NCI-H774 (cell line): ENCODE measurements at places on chromosomes 6 and 20.

DNA sequence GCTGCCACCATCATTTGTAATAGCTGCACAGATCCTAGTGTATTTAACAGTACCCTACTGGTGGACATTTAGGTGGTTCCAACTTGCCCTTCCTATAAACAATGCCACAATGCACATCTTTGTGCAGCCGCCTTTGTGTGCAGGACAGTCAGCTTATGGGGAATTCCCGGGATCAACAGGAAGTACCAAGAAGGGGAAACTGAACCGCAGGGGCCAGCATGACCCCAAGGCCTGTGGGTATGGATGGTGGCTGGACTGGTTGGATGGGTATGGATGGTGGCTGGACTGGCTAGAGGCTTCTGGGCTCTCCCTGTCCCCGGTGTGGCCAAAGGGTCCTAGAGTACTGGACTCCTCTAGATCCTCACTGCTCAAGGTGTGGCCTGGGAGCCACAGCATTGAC lies 46.7 kb downstream of the CEBPB start:
- no peak for DNase-seq

DNA sequence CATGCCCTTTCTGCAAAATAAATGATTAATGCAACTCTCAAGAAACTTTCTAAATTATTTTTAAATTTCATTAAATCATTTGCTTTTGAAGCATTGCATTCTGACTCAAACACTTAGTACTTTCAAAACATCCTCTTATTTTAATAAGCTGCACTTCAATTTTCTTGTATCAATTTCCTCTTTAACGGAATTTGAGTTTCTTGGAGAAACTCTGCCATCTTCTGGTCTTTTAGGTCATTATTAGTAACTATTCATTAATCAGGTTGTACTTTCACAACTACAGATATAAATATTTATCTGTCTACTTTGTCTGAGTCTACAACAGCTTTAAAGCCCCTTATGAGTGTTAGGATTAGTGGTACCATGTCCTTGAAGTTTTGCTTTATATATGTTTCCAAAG lies 30.2 kb downstream of the TMX4 start:
- DNase-seq: no peak

DNA sequence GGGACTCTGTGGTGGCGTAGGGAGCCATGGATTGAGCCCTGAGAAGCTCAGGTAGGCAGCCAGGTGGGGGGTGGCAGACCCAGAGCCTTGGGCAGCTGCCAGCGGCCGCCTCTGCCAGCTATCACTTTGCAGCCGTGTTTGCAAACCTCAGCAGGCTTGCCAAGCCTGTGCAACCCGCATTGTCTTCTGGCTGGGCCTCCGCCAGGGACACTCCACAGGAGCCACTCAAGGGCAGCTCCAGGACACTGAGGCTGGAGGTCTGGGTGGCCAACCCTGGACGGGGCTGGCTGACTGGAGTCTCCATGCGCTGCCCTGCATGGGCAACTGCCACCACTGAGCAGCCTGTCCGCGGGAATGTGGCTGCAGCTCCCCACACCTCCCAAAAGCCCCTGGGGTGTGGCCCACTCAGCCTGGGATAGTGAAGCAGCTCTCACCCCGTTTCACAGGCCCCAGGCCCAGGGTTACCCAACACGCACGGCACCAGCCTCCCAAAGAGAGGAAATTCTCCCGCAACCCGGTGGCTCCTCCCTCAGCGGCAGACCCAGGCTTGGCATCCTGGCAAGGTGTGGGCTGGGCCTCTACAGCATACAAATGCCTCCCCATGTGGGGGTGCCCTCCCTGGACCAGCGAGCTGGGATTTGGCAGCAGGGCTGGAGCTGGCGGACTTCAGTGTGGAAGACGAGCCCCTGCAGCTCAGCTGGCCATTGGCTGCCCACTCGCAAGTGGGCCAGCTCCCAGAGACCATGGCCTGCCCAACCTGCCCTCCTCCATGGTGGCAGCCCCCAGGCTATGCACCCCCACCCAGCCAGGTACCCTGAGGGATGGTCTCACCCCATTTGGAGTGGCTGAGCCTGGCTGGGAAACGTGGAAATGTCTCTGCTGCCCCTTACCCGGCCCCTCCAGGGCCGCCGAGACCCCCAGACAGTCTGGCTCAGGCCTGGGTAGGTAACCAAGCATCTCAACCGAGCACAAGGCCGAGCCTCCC lies 2.9 kb downstream of the CHRNA4 start:
- peak; percentile 74 for DNase-seq

- DNase-seq: no peak
These were observed 47.2 kb downstream of the ADGRF1 start for GRCh38 chr6:46994933-46995332.

DNA sequence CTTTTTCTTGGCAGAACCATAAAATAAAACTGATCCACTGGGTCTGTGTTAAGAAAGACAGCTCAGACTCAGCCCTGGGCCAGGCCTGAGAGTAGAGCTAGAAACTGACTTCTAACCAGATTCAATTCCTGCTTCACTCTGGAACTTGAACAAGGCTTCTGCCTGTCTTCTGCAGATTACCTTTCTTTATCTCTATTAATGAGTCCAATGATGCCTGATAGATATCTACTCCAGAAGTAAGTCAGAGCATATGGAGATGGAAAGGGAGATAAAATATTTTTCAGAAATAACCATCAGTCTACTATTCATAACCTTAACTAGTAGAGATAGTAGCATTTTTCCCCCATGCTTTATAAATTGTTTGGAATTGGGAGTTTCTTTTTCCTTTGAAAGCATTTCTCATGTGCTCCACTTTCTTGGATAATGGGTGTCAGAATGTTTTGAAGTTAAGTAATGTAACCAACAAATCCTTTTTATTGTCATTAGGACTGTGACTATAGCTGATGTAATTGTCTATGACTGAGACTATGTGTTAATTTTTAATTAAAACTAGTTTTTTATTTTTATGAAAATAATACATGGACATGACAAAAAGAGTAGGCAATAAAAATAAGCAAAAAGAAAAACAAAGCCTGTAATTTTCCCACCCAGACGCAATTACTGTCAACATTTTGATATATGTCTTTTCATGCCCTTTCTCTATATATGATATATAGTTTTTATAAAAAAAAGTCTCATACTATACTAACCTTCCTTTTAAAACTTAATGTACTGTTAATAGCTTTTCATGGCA lies 7.2 kb downstream of the SOBP start:
- no peak for DNase-seq

GRCh38 chr6:160121558-160121957 lies at the start of gene SLC22A1:
SLC22A1 (plus strand) TSS chr6:160121815; CDS start chr6:160121936, 121 bp downstream.
- DNase-seq: no peak

GRCh38 chr6:119250036-119250435 lies 99.5 kb downstream of the MAN1A1 start:
- DNase-seq: no peak

GRCh38 chr6:36593569-36594028 lies 563 bp upstream of the SRSF3 start:
- DNase-seq: peak; percentile 66

GRCh38 chr6:150229436-150230163 lies 86.8 kb downstream of the PPP1R14C start:
- DNase-seq: no peak

DNA sequence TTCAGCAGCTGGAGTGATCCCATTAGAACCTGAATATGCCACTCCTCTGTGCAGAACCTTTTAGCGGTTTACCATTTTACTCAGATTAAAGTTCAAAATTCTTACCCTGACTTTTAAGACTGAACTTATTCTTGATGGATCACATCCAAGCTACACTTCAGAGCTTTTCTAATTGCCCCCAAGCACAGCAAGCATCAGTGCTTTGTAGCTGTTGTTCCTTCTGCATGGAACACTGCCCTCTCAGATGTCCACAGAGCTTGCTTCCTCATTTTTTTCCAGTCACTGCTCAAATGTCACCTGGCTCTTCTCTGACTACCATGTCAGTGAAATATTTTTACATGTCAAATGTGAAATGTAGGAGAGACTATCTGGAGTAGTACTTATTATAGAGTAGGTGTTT lies 1.6 kb upstream of the SLC35B3 start:
- no peak for DNase-seq

DNA sequence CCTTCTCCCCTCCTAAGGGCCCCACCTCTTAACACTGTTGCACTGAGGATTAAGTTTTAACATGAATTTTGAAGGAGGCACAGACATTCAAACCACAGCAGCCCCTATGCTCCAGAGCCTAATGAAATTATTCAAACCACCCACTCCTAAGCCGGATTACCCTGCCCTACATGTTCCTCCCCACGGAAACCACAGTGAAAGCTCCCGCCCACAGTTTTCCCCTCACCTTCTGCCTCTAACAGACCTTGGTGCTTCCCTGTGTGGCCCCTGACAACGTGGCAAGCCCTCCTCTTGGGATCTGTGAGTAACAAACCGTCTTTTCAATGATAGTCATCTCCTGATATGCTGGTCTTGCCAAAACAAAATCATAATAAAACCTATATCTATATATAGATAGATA lies 74.8 kb downstream of the RIN2 start:
- no peak for DNase-seq

GRCh38 chr6:108872141-108872557 lies 23.9 kb downstream of the ARMC2 start:
- DNase-seq: no peak

GRCh38 chr6:130365166-130366106 lies at the start of gene TMEM200A:
TMEM200A (plus strand) TSS chr6:130366017; CDS start chr6:130440423, 74,406 bp downstream.
- no peak for DNase-seq

GRCh38 chr6:84866715-84867114 lies 102.3 kb upstream of the TBX18 start:
- DNase-seq: no peak

GRCh38 chr6:154874773-154875592 lies 120.1 kb upstream of the TIAM2 start:
- DNase-seq: no peak

- no peak for DNase-seq
These were observed 151.2 kb downstream of the ELOVL4 start for GRCh38 chr6:79796197-79796596.

DNA sequence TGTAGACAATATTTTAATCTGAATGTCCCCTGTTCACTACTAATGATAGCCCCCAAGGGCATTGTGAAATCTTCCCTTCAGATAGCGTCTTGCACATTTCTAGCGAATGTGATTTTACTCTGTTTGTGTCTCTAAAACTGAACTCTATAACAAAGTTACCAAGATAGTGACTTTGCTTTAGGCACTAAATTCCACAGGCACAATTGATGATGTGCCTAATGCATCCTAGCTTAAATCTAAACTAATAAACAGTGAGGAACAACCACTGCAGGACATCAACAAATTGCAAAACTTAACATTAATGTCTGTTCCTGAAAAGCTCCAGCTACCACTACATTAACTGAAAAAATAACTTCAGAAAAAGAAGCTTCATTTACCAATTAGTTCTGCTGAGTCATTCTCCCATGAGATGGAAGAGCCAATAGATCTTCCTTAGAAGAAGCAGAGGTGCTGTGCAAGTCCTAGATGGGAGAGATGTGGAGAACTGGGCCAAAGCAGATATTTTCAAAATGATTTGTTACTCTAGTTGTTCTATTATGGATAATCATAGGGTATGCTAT lies 1065.0 kb downstream of the EPHA7 start:
- DNase-seq: no peak

DNA sequence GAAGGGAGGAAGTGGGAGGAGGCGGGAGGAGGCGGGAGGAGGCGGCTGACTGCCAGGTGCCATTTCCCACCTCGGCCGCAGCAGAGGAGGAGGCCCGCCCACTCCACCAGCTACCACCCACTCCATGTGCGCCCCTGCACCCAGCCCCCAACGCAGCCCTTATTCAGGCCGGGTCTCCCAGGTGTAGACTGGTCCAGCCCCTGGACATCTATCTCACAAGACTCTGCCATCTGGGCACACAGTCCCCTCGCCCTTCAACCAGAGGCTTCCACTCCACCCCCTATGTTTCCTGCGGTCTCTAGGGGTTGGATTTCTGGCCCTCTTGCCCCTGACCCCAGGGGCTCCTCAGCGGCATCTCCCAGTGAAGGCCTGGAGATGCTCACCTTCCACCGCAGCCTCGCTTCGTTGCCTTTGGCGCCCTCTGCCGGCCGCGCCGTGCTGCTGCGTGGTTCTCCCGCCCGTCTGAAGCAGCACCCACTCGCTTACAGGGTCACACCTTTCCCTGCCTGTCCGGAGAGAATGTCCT lies 32.6 kb upstream of the FAM83D start:
- peak; percentile 46 for DNase-seq

- no peak for DNase-seq
These were observed 24.7 kb downstream of the RBCK1 start for GRCh38 chr20:432677-433299.

- no peak for DNase-seq
These were observed 382.1 kb upstream of the TSHZ2 start for GRCh38 chr20:52590100-52590499.

DNA sequence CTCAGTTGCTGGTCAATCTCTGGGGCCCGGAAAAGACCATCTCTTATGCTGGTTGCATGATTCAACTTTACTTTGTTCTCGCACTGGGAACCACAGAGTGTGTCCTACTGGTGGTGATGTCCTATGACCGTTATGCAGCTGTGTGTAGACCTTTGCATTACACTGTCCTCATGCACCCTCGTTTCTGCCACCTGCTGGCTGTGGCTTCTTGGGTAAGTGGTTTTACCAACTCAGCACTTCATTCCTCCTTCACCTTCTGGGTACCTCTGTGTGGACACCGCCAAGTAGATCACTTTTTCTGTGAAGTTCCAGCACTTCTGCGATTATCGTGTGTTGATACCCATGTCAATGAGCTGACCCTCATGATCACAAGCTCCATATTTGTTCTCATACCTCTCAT lies 4.3 kb downstream of the OR2J3 start:
- DNase-seq: no peak

DNA sequence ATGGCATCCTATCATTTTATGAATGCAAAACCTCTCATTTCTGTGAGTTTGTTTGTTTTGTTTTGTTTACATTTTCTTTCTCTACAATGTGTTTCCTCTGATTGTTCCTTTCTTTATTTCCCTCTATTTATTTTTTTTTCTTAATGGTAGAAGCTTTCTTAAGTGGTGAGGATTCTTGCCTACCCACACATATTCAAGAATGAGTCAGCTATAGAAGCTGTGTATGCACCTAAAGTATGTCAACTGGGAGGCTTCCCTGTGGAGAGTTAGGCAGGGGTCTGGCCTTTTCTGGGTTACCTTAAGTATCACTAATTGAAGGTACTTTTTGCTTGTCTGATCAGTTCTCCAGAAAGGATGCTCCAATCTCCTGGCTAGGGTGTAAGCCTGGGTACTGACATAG lies 354.0 kb downstream of the ESR1 start:
- no peak for DNase-seq

GRCh38 chr6:133447924-133448323 lies 206.8 kb downstream of the EYA4 start:
- DNase-seq: no peak

- no peak for DNase-seq
These were observed 1262.5 kb upstream of the CITED2 start for GRCh38 chr6:140636908-140637402.

GRCh38 chr6:26316291-26316690 lies 48.7 kb upstream of the BTN3A2 start:
- no peak for DNase-seq

DNA sequence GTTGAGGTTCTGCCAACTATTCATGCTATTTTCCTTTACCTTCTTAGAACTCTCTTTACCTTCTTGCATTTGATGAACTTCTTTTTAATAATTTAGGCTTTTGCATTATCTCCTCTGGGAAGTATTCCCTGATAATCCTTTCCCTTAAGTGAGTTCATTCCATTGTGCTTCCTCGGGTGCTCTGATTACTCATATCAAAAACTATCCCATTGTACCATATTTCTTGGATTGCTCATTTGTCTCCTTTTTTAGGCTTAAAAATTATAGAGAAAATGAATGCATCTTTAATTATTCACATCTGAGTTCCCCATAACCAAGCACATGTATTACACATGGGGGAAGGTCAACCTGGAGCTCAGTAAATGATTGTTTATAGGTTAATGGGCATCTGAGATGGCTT lies 2.5 kb downstream of the CALHM4 start:
- no peak for DNase-seq
